Stimulated activated CD8-positive, alpha-beta memory T cell treated with anti-CD3 and anti-CD28 coated beads, Interleukin-15, amount 100 ng/mL, for 1 hour (primary cell): ENCODE measurements at places on chromosomes 3 and 15.

GRCh38 chr3:180073561-180073960 lies 36.8 kb upstream of the PEX5L start:
- no peak for DNase-seq

- no peak for DNase-seq
Observed at GRCh38 chr3:47079432-47079831, 84.5 kb downstream of the SETD2 start.

GRCh38 chr3:181313335-181313734 lies 323.8 kb upstream of the DNAJC19 start:
- DNase-seq: no peak

DNA sequence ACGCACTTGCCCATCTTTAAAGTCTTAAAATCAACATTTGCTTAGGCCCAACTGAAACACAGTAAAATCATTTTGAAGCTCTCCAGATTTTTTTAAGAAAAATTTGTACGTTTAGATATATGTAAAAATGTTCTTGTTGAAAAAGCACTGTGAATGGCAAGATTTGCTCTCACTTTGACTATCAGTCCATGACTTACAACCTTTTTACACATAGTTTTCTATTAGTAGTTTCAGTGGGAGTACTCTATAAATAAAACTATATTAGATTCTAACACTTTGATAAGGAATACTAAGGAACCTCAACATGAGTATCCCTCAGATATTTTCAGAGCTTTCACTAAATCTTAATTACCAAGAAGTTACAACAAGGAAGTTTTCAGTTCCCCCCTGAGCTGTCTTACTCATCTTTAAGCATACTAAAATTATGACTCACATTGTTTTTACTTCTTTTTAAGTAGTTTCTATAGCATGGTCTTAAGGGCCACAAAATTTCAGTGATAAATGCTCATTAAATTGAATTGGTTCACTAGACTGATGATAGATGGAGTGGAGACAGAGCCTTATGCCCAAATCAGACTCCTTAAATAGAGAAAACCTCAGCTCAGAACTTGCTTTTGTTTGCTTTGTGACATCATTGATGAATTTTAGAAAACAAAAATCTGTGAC lies 31.6 kb upstream of the RAP2B start:
- no peak for DNase-seq

DNA sequence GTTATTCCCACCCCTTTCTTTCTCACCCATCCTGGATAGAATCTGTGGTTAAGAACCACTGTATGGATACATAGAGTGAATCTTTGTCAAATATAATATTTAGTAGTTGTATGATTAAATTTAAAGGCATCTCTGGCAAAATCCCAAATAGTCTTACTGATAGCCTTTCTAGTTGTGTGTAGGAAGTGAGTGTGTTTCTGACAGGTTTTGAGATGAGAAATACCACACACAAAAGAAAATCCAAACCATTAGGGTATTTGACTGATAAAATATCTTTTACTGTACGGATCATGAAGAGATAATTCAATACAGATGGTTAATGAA lies 44.7 kb upstream of the PLCL2 start:
- DNase-seq: no peak

- DNase-seq: no peak
Observed at GRCh38 chr15:36344887-36345286, 234.5 kb upstream of the CDIN1 start.

- DNase-seq: no peak
Observed at GRCh38 chr3:9023226-9023590, 59.9 kb upstream of the RAD18 start.

DNA sequence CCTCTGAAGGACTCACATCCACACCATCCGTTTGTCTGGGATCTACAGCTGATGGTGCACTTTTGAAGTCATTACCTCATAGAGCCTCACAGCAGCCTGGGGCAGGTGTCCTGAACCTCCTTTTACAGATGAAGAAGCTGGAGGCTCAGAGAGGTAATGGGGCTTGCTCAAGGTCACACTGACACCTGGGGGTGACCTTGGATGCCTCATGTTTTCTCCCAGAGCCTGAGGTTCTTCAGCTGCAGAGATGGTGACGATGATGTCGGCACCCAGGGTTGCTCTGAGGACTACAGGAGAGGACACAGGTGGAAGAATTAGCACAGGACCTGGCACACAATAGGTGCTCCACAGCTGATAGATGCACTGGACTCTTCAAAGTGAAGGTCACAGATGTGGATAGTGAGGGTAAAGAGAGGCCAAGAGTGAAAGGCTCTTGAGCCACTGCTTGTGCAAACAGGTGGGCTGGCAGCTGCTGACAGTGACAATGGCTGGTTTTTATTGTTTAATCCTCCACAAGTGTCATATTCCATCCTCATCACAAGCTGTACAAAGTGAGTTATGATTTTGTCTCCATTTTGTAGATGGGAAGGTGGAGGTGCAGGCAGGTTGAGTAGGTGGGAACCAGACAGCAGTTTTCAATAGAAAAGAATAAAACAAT lies 17.4 kb upstream of the ATP2B2 start:
- DNase-seq: no peak

DNA sequence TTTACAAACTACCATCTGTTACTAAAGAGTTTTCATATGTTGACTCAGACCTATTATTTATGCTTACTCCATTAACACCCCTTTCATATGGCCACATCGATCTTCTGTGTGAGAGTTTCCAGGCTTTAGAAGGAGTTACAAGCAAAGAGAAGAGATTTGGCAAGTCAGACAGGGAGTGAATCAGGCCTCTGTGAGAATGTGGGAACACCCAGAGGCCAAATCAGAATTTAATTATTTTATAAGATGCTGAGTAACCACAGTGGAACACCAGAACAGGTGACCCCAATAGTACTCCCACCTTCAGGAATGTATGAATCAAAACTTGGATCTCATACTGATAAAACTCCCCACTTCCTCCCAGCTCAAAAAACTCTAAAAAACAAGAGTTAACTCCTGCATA lies 42.0 kb downstream of the IFT57 start:
- DNase-seq: no peak

DNA sequence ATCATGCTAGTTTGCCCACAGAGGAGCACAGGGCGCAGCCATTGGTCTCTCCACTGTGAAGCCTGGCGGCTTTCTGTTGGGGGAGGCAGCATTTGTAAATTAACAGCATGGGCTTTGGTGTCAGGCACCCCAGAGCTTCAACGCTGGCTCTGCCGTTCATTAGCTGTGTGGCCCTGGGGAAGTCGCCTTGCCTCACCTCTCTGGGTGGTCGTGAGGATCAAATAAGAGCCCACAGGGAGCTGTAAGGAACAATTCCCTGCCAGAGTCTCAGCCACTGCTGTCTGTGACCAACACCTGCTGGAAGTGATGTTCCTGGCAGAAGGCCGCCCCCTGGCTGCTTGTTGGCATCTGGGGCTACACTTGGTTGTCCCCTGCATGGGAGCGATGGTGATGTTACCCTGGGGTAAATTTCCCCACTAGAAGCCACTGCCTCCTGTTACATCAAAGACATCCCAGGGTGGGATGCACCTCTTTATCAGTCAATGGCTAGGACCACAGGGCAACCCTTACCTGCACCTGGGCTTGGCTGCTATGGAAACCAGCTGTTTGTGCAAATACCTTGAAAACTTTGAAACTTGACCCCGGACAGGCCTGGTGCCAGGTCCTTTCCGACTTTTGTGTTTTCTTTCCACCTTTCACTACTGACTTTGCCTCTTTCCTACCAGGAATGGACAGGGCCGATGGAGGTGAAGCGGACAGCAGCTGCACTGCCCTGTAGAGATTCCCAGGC lies 36.9 kb downstream of the DNASE1L3 start:
- DNase-seq: no peak

DNA sequence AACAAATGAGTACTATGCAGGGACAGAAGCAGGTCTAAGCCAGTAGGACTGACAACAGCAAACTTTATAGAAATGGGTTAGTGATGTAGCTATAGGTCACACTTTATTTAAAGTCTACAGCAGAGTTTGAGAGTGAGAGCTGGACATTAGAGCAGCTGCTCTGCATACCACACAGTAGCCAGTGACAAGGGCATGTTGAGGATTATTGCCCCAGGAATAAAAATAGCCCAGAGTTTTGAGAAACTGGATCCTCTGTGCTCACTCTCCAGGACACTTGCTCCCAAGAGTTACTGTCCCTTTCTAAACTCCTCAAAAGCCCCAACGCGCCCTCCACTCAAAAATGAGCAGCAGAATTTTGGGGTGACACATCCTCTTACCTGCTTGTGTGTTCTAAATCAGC lies 21.1 kb downstream of the LRTM1 start:
- no peak for DNase-seq

- no peak for DNase-seq
Observed at GRCh38 chr15:62280625-62281024, 115.5 kb upstream of the C2CD4B start.

DNA sequence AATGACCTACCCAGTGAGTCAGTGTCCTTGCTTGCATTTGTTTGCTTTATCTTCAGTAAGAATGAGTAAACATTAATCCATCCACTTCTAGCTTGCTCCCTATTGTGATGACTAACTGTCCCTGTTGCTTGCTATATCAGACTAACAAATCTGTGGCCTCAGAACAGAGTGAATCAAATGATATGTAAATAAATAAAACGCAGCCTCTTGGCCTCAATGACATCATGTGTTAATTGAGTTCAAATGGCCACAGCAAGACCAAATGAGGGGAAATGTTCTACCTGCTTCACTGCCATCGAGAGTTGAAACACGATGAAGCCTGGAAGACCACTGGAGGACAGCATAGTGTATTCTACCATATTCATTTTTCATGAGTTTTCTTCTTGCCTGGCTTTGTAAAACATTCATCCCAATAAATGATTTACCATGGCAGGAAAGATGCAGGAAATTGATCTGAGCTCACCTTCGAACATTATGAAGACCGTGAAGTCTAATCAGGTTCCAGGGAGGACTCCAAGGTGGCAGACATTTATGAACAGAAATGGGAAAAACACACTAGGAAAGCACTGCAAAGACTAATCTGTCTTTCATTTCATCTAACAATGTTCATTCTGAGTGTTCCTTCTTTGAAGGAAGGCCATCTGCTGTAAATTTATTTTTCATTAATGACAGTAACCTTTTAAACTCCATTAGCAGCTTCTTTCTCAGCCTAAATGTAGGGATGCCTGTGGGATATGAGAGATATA lies 1144.5 kb downstream of the TUSC7 start:
- no peak for DNase-seq

DNA sequence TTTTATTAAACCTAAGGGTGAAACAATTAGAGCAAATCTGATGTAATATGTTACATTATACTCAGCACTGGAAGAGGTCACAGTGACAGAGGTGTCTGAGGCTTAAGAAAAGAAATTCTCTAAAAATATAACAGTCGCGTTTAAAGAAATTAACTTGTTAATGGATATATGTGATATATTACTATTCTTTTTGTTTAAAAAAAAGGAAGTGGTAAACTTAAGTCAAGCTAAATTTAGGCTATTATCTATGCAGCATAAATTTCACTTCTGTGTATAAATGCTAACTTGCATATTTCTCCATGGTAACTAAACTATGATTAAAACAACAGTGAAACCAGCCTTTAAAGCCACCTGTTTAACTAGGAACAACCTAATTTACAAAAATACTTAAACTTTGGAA lies 191.3 kb downstream of the FOXP1 start:
- no peak for DNase-seq

- no peak for DNase-seq
Observed at GRCh38 chr3:158159714-158160113, 49.8 kb downstream of the RSRC1 start.

DNA sequence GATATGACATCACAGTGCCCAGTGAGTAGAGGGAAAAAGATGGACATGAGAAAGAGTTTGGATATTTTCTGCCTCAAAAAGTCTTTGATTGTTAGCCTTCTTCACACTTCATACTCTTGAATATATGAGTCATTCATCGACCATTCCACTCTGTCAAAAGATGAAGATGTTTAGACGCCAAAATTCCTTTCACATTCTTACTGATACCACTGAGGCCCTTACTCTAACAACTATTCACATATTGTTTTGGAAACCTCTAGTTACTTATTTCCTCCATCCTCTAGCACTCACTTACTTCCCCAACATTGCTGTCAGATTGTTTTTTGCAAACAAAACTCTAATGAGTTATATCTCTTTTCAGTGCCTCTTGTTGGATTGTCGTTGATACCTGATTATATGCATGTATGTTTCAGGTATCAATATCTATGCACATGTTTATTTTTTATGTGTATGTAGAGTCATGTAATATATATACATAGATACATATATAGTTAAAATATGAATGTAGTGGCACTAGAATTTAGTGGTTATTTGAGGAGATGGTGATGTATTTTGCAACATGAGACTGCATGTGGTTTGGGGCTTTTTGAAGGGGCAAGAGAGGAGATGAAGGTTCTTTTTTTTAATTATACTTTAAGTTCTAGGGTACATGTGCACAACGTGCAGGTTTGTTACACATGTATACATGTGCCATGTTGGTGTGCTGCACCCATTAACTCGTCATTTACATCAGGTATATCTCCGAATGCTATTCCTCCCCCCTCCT lies 40.0 kb upstream of the OR5H6 start:
- DNase-seq: no peak

DNA sequence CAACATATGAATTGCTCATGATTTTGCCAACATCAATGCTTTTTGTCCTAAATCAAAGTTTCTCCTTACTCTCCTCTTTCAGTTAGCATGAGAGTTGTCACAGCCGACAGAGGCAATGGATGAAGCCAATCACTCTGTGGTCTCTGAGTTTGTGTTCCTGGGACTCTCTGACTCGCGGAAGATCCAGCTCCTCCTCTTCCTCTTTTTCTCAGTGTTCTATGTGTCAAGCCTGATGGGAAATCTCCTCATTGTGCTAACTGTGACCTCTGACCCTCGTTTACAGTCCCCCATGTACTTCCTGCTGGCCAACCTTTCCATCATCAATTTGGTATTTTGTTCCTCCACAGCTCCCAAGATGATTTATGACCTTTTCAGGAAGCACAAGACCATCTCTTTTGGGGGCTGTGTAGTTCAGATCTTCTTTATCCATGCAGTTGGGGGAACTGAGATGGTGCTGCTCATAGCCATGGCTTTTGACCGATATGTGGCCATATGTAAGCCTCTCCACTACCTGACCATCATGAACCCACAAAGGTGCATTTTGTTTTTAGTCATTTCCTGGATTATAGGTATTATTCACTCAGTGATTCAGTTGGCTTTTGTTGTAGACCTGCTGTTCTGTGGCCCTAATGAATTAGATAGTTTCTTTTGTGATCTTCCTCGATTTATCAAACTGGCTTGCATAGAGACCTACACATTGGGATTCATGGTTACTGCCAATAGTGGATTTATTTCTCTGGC lies 2.5 kb downstream of the OR4F6 start:
- no peak for DNase-seq

DNA sequence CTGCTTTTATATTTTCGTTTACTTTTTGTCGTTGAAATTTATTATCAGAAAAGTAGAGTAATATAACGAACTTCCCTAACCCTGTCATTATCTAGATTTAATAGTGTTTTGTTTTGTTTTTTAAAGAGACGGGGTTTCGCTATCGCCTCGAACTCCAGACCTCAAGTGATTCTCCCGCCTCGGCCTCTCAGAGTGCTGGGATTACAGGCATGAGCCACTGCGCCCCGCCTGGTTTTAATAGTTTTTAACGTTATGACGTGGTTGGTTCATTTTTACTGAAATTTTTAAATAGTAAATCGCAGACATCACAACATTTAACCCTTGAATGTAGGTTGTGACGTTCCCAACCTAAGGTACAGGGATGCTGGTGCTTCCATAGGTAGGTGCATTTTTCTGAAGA lies 1.0 kb downstream of the NGRN start:
- no peak for DNase-seq

GRCh38 chr3:170776887-170777563 lies 93.0 kb downstream of the RPL22L1 start:
- DNase-seq: no peak
